ENCODE measurements at places on chromosomes 2 and 18.

DNA sequence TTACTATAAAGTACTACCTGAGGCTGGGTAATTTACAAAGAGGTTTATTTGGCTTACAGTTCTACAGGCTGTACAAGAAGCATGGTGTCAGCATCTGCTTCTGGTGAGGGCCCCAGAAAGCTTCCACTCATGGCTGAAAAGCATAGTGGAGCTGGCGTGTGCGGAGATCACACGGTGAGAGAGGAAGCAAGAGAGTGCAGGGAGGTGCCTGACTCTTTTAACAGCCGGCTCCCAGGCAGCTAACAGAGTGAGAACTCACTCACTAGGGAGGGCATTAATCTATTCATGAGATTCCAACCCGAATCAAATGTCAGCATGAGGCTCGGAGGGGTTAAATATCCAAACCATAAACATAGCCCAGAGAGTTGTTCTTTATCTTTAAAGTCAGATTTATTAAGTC is 117.3 kb downstream of the LDLRAD4 start:
- no peak for DNase-seq

DNA sequence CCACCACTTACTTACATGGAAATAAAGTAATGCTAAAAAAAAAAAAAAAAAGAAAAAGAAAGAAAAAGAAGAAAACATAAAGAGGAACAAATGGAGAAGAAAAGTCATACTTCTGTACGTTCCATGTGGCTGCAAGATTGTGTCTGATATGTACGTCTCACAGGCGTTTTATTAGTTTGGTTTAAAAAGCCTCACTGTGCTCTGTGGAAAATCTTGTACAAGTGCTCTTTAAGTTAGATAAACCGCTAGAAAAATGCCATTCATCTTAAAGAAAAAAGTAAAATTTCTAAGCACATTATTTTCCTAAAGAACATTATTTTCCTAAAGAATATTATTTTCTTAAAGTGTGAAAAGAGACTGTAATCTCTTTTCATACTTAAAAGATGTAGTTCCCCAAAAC is 165.1 kb downstream of the ZNF521 start:
- no peak for DNase-seq

GRCh38 chr2:33496726-33497125 is 20.3 kb downstream of the RASGRP3 start:
- DNase-seq = no peak

DNA sequence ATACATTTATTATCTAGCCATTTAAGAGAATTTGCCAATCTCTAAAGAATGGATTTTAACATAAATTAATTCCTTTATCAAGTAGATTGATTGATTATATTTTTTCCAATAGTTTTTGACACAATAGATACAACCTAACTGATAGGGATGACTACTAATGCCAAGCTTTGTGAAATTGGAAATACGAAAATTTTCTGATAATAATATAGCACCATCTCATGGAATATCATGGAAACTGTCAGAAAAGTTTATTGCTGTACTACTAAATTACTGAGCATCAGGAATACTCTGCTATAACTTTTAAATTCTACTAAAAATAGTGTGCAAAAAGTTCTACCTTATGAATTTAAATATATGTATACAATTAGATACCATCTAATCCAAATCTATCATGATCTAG is 101.8 kb upstream of the MAP2 start:
- DNase-seq = no peak

- DNase-seq = no peak
Measured at GRCh38 chr2:201831469-201831868, 25.1 kb downstream of the CDK15 start.

GRCh38 chr2:218020966-218021535 is 18.3 kb upstream of the TNS1 start:
- no peak for DNase-seq

DNA sequence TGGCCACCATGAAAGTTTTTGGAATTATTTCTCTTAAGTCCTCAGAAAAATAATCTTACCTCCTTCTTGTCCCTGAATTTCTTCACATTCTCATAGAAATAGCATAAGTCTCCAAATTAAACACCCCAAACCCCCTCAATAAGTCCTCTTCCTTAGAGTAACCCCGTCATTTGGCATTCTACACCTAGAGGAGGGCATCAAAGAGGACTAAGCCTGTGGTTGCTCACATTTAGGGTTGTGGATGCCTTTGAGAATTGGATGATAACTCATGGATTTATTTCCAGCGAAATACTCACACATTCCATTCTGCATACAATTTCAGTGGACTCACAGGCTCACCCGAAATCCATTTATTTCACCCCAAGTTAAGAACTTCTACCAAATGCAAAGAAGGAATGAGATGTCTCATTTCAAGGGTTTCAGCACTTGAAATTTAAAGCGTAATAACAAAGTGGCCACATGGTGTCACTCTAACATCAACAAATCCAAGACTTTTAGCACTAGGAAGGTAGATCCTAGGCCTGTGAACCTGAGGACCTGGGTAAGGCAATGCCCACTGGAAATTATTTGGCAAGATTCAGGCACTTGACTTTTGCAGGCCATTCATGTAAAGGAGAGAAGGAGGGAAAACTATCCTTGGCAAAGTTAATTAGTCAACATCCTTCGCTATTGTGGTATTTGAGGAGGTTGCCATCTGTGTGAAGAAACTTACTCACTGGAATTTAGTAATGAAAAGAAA is 24.6 kb downstream of the DYTN start:
- DNase-seq = peak; percentile 43

DNA sequence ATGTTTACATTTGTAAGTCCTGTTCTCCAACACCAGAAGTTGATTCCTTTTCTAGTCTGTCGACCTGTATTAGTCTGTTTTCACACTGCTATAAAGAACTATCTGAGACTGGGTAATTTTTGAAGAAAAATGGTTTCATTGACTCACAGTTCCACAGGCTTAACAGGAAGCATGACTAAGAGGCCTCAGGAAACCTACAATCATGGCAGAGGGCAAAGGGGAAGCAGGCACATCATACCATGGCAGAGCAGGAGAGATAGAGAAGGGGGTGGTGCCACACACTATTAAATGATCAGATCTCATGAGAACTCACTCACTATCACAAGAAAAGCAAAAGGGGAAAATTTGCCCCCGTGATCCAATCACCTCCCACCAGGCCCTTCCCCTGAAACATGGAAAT is 112.8 kb upstream of the MAP3K20 start:
- DNase-seq = peak; percentile 34

GRCh38 chr18:79529991-79530390 is 134.3 kb downstream of the NFATC1 start:
- no peak for DNase-seq

DNA sequence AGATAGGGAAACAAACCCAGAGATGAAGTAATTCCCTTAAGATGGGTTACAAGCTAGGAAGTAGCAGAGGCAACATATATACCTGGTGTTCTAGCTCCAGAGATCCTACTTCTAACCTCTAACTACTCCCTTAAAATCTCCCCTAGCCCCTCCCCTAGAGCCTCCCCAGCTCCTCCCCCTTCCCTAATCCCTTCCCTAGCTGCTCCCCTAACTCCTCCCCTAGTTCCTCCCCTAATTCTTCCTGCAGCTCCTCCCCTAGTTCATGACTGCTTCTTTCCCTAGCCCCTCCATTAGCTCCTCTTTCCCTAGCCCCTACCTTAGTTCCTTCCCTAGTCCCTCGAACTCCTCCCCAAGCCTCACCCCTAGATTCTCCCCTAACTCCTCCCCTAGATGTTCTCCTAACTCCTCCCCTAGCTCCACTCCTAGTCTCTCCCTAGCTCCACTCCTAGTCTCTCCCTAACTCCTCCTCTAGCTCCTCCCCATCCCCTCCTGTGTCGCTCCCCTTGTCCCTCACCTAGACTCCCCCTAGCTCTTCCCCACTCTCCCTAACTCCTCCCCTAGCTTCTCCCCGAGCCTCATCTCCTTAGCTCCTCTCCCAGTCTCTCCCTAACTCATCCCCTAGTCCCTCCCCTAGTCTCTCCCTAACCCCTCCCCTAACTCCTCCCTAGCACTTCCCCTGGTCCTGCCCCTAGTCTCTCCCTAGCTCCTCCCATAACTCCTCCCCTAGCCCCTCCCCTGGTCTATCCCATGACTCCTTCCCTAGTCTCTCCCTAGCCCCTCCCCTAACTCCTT is 108.9 kb downstream of the CD226 start:
- DNase-seq = peak; percentile 8

DNA sequence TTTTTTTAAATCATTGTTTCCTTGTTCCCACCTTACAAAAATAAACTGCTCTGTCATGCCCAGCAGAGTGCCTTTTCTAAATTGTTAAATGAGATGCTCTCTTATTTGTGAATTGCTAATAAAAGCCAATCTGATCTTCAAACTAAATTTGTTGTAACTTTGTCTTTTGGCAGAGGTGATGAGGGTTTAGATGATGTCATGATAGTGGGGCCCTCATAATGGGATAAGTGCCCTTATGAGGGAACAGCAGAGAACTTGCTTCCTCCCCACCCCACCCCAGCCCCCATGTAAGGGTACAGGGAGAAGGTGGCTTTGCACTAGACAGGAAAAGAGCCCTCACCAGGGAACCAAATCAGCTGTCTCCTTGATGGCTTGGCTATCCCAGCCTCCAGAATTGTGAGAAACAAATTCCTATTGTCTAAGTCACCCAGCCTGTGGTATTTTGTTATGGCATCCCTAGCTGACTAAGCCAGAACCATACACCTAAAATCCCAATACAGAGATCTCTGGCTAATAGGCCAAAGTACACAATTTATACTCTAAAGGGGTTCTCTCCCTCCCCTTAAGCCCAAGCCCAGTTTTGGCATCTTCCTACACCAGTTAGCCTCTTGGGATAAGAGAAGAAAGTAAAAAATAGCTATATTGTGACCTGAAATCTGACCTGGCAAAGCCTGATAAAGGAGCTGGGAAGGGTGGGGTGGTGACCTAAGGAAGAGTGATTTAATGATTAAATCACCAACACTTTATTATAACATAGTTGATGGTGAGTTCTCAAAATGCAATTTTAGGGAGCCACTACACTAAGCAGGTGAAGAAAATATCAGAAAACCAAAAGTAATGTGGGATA is 40.3 kb upstream of the HNRNPA3 start:
- DNase-seq = peak; percentile 92

DNA sequence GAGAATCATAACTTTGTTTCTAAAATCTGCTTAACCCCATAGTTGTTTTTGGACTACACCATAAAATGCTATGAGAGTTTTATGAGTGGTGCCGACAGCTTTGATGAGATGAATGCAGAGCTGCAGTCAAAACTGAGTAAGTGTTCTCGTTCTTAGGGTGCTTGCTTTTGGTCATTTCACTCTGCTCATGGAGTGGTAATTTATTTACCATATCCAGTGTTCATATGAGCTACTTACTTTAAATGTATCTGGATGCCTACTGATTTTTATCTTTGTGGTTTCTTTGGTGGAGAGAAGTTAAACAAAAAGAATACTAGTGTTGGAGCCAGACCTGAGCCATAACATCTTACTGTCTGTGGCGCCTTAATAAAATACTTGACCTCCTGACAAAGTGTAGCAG is 16.4 kb downstream of the NDC80 start:
- no peak for DNase-seq

DNA sequence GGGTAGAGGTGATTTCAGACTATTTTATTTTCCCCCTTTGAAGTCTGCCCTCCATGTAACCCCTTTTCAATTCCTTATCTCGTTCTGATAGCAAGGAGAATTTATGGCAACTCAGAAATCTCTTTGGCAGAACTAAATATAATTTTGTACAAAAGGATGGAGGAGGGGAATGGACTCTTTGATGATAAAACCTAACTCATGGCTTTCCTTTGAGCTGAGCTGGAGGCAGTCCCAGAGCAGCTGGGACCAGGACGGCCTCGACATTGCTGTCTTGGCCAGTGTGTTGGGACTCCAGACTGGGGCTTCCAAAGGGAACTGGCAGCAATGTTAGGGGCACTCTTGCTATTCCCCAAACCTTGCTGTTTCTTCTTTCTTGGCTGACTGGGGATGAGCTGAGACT is 47.7 kb downstream of the PAX8 start:
- no peak for DNase-seq

GRCh38 chr18:54825601-54826344 is 2.5 kb upstream of the RAB27B start:
- DNase-seq = no peak

GRCh38 chr2:1219901-1220573 is 193.2 kb upstream of the TPO start:
- DNase-seq = no peak

DNA sequence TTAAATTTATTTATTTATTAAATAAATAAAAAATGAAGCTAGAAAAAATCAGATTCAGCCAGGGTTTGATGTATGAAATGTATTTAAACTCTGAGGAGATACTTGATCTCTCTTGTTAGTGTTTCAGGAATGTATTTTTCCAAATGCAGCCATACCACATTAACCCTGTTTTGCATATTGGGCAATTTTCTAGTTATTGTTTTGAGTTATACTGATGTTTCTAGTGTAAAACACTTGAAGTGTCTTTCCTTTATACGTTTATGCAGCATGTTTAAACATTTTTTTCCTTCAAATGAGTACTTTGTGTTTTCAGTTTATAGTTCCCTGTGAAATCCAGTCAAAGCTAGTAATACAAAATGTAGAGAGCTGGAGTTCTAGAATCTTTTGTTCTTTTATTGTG is 69.9 kb downstream of the WDR7 start:
- no peak for DNase-seq

DNA sequence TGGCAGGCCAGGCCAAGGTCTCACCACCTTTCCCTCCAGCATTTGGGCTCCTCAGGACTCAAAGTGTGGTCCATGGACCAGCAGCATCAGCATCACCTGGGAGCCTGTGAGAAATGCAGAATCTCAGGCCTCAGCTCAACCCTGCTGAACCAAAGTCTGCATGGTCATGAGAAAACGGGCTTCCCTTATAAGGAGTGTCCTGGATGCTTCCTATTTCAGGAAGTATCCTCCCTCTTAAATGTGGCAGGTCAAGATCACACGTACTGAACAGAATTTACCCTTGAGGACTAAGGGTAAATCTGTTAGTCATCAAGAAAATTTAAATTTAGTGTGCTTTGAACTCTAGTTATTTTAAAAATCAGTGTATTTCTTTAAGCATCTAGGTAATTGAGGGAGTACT is 11.8 kb downstream of the CD8A start:
- no peak for DNase-seq

DNA sequence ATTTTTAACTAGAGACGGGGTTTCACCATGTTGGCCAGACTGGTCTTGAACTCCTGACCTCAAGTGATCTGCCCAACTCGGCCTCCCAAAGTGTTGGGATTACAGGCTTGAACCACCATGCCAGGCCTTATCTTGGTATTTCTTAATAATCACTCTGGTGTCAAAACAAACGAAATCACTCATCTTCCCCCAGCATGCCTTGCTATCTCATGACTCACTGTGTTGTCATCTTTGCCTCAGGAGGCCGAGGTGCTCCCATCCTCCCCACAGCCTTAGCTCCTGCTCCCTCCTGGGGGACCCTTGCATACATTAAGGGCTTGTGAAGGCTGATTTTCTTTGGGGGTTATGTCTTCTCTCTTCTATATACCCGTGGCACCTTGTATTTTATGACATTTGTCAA is 250.1 kb upstream of the DPP10 start:
- peak; percentile 55 for DNase-seq

DNA sequence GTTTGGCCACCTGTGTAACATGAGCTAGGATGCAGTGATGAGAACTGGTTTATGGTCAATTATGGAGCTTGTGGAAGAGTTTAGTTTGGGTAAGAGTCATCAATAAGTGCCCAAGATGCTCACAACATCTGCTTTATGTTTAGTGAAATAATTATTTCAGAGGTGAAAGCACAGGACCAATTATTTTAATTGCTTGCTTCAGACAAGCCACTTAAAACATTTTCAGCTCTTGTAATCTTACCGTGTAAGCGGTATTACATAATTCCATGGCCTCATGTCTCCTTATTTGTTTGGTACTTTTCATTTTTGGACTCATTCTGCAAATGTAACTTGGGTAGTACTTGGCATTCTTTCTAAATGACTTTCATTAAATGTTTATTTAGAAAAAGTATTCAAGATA is 5.4 kb downstream of the B3GNT2 start:
- DNase-seq = no peak
